ENCODE measurements at places on chromosomes 3 and 15. TPM values are rescaled to one million over a fixed set of nuclear protein-coding genes. Genes with fewer than 3 reads are reported as not detected.

The LAMB2 gene
- 127 TPM for polyA plus RNA-seq

The OR5K2 gene
- polyA plus RNA-seq = not detected

The NTRK3 gene
- not detected for polyA plus RNA-seq

GRCh38 chr3:174477491-174477890, 381.6 kb upstream of the NAALADL2 start:
- H3K4me3 ChIP-seq = no peak overlapping the region
- H3K27me3 ChIP-seq = no peaks in the 10 kb centered on the region
- no peaks in the 10 kb centered on the region for H3K4me1 ChIP-seq
- no peak for DNase-seq
- H3K36me3 ChIP-seq = no peaks in the 10 kb centered on the region

DNA sequence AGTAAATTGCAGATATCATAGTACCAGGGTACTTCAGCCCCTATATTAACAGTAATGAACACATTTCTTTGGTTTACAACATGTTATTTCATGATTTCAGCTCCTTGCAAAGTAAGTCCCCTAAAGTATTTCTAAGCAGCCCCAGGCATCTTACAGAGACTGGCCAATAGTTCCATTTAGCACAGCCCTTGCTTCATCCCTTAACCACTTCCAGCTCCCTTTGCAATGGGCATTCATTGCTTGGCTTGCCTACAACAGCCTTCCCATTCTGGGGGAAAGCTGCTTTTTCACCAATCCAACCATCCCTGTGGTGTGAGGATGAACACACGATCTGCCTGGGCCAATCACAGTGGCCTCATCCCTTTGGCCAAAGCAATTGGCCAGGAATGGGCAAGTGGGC, 67.2 kb upstream of the XCR1 start:
- peaks cover 13% of the 10 kb centered on the region for H3K4me1 ChIP-seq
- no peak for DNase-seq
- H3K27ac ChIP-seq = no peak overlapping the region
- H3K4me3 ChIP-seq = no peak overlapping the region
- no peaks in the 10 kb centered on the region for H3K36me3 ChIP-seq
- H3K27me3 ChIP-seq = no peaks in the 10 kb centered on the region

GRCh38 chr15:33823119-33823518, 145.2 kb upstream of the CHRM5 start:
- H3K27me3 ChIP-seq = no peaks in the 10 kb centered on the region
- H3K36me3 ChIP-seq = no peaks in the 10 kb centered on the region
- H3K27ac ChIP-seq = no peak overlapping the region
- H3K4me1 ChIP-seq = no peaks in the 10 kb centered on the region

Measured in keratinocyte (primary cell).